Activated CD8-positive, alpha-beta T cell treated with anti-CD3 and anti-CD28 coated beads for 36 hours (primary cell): ENCODE measurements at places on chromosomes 13 and 19. TPM values are rescaled to one million over a fixed set of nuclear protein-coding genes. Genes with fewer than 3 reads are reported as not detected.

- DNase-seq, result no peak
Observed at GRCh38 chr13:44403461-44404056, 29.9 kb downstream of the SERP2 start.

- no peak for DNase-seq
Observed at GRCh38 chr19:51246164-51246552, 4.7 kb upstream of the SIGLECL1 start.

TMEM272 gene
- total RNA-seq, result 0.18 TPM

DNA sequence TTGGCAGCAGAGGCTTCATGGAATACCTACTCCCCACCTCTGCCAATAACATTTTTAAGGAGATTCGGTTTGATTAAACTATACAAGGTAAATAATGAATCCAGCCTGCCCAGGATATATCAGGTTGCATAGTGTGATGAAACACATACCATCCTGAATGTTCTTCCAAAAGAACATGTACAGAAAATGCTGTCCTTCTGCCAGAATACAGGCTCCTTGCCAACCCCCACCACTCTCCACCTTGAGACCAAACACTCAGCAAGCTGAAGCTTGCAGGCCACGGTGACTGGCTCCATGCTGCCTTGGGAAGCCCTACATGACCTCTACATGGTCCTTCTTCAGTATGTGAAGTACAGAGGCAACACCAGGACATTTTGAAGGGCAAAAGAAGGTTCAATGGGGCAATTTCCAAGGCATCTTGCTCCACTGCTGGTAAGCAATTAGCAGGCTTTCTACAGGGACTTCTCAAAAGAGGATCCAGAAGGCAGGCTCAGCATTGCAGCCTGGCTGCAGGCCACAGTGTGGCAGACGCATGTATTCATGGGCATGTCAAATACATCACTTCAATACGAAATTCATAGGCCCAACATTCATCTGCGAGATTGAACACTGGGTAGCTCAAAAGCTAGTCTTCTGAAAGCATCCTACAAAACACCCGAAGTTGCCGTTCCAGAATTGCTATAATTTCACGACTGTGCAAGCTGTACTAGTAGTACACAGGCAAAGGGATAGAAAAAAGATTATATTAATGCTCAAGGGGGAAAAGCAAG, 62.4 kb upstream of the SERP2 start:
- no peak for DNase-seq

UQCR11 gene
- 231 TPM for total RNA-seq

- DNase-seq, result no peak
Observed at GRCh38 chr13:90613076-90613795, 734.3 kb upstream of the MIR17HG start.

DNA sequence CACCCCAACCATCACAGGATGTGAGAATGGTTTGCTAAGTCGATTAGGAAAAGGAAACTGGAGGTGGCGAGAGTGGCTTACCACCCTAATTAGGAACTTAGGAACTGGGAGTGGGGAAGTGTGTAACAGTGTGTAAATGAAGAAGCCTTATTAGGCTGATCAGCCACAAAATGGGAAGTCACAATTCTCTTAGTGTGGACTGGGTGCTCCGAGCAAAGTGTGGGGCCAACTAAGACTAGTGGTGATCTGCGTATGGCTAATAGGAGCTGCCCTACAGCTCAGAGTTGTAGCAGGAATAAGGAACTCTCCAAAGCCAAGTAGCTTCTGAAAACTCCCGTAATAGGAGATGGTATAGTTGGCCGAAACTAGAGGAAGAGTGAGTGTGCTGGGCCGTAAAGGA, 7.6 kb downstream of the SIGLEC11 start:
- DNase-seq, result no peak

DNA sequence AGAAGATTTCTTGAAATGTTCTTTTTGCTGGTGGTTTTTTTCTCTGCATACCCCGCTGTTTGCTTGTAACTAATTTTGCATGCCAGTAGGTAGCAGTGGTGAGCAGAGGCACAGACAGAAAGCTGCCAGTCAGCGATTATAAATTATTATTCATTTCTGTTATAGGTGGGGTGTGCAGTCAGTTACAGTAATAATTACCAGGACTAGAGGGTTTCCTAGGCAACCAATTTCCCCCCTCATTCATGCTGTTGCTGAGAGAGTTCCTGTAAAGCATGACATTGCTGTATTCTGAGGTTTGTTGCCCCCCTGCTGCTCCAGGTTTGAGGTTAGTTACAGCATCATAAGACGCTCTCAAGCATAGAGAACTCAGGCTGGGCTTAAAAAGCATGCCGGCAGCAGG, 104.5 kb downstream of the URI1 start:
- peak; percentile 12 for DNase-seq

GRCh38 chr13:113794764-113795173, 35.7 kb downstream of the TMEM255B start:
- no peak for DNase-seq

GRCh38 chr19:30784850-30785457, 412.8 kb downstream of the ZNF536 start:
- peak; percentile 74 for DNase-seq

GRCh38 chr19:917323-918151, at the start of gene KISS1R:
Gene KISS1R (plus strand): TSS chr19:917333. CDS start chr19:917503, 170 bp downstream.
- DNase-seq, result peak; percentile 65

TMEM221 gene
- total RNA-seq, result not detected

- no peak for DNase-seq
Observed at GRCh38 chr13:107865643-107866031, 349.7 kb downstream of the LIG4 start.
